PC-3 (cell line): ENCODE measurements at places on chromosomes 6 and 20. TPM values are rescaled to one million over a fixed set of nuclear protein-coding genes. Genes with fewer than 3 reads are reported as not detected.

Gene TP53TG5
- total RNA-seq, result not detected in 2 replicates

Gene DDX43
- not detected in 2 replicates for total RNA-seq

Gene RIPPLY2
- total RNA-seq, result not detected in 2 replicates

Gene SCGN
- total RNA-seq, result not detected in 2 replicates

Gene WFDC10A
- not detected in 2 replicates for total RNA-seq

Gene MYBL2
- 95.9 and 103 TPM in 2 replicates for total RNA-seq

Gene ZNF831
- total RNA-seq, result not detected in 2 replicates

Gene SLC26A8
- not detected in 2 replicates for total RNA-seq

Gene CST2
- total RNA-seq, result not detected in 2 replicates

Gene GMPR
- total RNA-seq, result 5.0 and 5.8 TPM in 2 replicates

Gene KIF6
- total RNA-seq, result 0.07 TPM in 1 of 2 replicates, not detected in the other

Gene KIF13A
- 21.3 and 27.1 TPM in 2 replicates for total RNA-seq

Gene NKX2-4
- total RNA-seq, result not detected in 2 replicates

Gene PDYN
- total RNA-seq, result not detected in 2 replicates

Gene ETV7
- not detected in 2 replicates for total RNA-seq

Gene OVOL2
- 23.1 and 36.4 TPM in 2 replicates for total RNA-seq

Gene CYP21A2
- total RNA-seq, result not detected in 2 replicates

Gene CLVS2
- not detected in 2 replicates for total RNA-seq

Gene TSBP1
- not detected in 2 replicates for total RNA-seq

Gene BACH2
- total RNA-seq, result 4.8 and 7.0 TPM in 2 replicates

Gene HSPA12B
- total RNA-seq, result not detected in 2 replicates

Gene FKBP1C
- 0.75 and 1.9 TPM in 2 replicates for total RNA-seq

Gene FOXC1
- total RNA-seq, result 7.3 and 12.0 TPM in 2 replicates

Gene NUS1
- 12.7 and 18.0 TPM in 2 replicates for total RNA-seq

Gene SLC35A1
- total RNA-seq, result 7.4 and 9.9 TPM in 2 replicates

Gene MROH8
- total RNA-seq, result 0.58 and 0.98 TPM in 2 replicates

Gene TTPAL
- total RNA-seq, result 14.0 and 17.9 TPM in 2 replicates

Gene GPX5
- not detected in 2 replicates for total RNA-seq

Gene PRSS35
- 1.7 and 3.2 TPM in 2 replicates for total RNA-seq

Gene FRMD1
- not detected in 2 replicates for total RNA-seq

Gene BPIFA1
- not detected in 2 replicates for total RNA-seq

Gene PRICKLE4
- 0.26 and 1.7 TPM in 2 replicates for total RNA-seq

Gene ADGRF5
- 0.75 and 1.6 TPM in 2 replicates for total RNA-seq

Gene TOX2
- total RNA-seq, result 0.98 and 1.8 TPM in 2 replicates

Gene PNLDC1
- total RNA-seq, result not detected in 2 replicates

Gene TENT5A
- 5.6 and 6.4 TPM in 2 replicates for total RNA-seq

Gene PPIL6
- total RNA-seq, result 0.62 and 2.1 TPM in 2 replicates

Gene SDC4
- total RNA-seq, result 134 and 167 TPM in 2 replicates

Gene PI16
- 0.07 TPM in 1 of 2 replicates, not detected in the other for total RNA-seq

Gene NCOA3
- total RNA-seq, result 27.8 and 31.1 TPM in 2 replicates

Gene PSORS1C2
- not detected in 2 replicates for total RNA-seq

Gene TDRD6
- total RNA-seq, result 0.07 TPM in 1 of 2 replicates, not detected in the other

Gene ZFP57
- not detected in 2 replicates for total RNA-seq
